ENCODE measurements at places on chromosomes 3 and 15.

DNA sequence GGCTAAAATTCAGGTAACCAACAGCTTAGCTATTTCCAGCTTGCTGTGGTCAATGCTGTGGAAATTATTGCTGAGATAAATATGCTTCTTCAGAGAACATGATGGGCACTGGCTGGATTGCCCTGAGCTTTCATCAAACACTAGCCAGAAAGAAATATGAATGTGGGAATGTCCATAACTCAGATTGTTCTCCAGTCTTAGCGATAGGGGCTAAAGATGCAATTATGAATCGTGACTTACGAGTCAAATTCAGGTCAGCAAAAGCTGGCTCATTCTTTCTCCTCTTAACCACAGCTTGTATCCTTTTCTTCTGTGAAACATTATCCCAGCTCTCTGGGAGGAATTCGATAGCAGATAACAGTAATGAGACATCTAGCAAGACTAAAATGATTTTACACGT lies 307.6 kb downstream of the RYR3 start:
- no peak for DNase-seq

GRCh38 chr15:40695469-40695890 lies 506 bp downstream of the RAD51 start:
- no peak for DNase-seq

GRCh38 chr3:185504636-185505035 lies 5.8 kb upstream of the TMEM41A start:
- no peak for DNase-seq

- DNase-seq, result no peak
These were observed 234.5 kb downstream of the KBTBD8 start for GRCh38 chr3:67232642-67233041.

- DNase-seq, result no peak
These were observed 66.5 kb downstream of the TLE3 start for GRCh38 chr15:70031261-70031660.

DNA sequence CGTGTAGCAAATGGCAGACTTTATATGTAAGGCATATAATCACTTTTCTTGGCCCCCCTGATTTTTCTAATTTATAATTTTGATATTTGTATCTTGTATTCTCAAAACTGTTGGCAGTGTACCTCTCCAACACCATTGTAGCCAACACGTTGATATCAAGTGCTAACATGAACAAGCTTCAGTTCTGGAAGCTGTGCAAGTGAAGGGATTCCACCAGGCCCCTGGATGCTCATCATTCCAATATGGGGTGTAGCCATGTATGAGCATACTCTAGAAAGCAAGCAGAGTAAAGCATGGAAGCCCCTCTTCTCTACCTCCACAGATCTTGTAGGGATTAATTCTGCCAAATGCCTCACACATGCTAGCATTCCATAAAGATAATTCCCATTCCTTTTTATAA lies 211.3 kb downstream of the MYRIP start:
- no peak for DNase-seq

DNA sequence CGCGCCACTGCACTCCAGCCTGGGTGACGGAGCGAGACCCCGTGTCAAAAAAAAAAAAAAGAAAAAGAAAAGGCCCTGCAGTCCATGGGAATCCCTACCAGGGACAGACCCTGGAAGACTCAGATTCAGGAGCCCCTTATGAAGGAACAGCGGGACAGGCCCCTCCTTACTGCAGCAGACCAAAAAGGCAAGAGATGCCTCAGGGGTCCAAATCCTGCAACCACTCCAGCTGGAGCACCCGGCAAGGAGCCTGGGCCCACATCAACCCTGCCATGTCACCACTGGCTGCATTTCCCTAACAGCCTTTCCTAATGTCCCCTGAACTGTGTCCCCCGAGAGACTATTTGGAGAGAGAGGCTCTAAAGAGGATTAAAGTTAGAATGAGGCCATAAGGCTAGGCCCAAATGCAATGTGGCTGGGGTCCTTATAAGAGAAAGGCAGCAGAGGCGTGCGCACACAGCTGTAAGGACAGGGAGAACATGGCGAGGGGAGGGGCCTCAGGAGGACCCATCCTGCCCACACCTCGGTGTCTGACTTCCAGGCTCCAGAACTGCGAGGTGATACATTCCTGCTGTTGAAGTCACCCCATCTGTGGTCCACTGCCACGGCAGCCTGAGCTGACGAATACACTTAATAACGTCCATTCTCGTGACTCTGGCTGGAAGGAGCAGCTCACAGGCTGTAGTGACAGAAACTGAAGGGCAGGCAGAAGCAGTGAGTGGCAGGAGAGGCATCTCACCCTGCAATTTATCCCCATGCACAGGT lies 78.1 kb downstream of the ATP10A start:
- DNase-seq, result no peak

GRCh38 chr3:152267831-152268554 lies 736 bp upstream of the MBNL1 start:
- DNase-seq, result no peak

DNA sequence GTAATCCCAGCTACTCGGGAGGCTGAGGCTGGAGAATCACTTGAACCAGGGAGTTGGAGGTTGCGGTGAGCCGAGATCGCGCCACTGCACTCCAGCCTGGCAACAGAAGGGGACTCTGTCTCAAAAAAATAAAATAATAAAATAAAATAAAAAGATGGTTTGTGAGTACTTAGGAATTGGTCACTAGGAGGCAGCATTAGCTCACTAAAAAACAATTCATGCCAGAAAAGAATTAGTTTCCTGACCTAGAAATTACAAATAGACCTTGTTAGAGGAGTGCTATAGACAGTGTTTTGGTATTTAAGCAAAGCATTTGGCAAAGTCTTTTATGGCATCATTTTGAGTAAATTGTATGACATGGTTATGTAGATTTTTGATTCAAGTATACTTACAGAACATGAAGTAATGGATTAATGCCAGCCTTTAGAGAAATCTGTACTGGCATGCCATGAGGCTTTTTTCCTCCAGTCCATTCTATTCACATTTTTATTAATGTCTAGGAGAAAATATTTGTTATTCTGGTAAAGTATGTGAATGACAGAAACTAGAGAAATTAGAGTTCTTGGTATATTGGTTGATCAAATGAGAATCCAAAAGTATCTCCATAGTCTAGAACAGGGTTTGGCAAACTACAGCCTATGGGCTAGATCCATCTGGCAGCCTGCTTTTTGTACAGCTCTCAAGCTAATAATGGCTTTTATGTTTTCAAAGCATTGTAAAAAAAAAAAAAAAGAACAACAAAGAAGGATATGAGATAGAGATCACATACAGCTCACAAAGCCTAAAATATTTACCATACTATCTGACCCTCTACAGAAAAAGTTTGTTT lies 81.6 kb downstream of the LRRC49 start:
- peak; percentile 42 for DNase-seq

DNA sequence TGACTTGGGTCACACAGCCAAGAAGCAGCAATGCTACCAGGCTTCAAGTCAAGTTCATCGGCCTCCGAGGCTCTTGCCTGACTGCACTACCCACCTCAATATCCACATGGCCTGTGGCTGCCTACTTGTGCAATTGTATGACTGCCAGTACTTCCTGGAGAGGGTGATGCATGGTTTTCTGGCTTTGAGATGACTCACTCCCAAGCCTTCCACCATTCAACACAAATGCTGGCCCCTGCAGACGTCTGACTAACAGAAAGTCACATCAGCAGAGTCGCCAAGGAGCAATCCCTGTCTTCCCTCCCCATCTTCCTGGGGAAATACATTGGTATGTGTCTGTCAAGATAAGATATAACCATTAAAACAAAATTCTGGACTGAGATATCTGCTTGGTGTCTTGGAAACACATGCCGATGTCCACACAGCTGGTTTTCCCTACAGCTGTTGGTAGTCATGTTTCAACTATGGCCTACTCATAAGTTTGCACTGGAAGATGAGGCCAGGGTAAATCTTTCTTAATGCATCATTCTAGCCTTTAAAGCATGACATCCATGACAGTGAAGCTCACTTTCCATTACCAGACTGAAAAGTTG lies 79.6 kb upstream of the SPATA12 start:
- DNase-seq, result no peak

- no peak for DNase-seq
These were observed 277.2 kb upstream of the EPHA6 start for GRCh38 chr3:96537165-96537564.

- DNase-seq, result no peak
These were observed 266.2 kb downstream of the OPA1 start for GRCh38 chr3:193859195-193859594.

DNA sequence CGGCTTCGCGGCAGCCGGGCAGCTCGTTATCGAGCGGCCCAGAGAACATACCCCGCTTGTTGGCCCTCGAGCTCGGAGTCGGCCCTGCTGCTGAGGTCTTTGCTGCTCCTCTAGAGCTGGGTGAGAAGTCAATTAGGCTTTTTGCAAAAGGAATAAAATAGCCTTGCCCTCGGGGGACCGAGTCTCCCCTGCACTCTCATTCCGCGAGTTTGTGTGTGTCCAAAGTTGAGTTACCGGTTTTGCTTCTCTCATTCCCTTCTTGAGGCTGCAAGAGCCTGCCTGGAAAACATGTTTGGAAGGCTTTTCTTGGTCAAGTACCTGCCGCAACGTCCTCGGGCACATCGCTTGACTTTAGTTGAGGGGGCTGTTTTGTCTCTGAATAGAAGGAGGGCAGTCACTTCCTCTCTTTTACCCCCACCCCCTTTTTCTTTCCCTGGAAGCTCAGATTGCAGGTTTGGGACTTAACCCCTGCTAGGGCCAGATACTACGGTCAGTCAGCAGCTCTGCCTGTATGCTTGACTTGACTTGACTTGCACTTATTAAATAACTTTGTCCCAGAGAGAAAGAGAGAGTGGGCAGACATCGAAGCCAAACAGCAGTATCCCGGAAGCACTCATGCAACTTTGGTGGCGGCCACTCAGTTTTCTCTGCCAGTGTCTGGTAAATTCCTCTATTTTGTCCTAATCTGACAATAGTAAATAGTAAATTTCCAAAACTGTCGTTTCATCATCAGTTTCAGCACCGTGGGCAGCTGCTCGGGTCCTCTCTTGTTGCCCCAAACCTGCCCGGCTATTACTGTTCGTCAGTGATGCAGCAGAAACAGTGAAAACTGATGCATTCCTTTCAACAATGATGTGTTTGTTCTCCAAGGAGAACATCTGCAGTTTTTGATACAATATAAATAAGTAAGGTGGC lies 609 bp downstream of the RNF13 start:
- DNase-seq, result peak; percentile 61

GRCh38 chr15:55403531-55403930 lies 4.6 kb downstream of the CCPG1 start:
- DNase-seq, result no peak

DNA sequence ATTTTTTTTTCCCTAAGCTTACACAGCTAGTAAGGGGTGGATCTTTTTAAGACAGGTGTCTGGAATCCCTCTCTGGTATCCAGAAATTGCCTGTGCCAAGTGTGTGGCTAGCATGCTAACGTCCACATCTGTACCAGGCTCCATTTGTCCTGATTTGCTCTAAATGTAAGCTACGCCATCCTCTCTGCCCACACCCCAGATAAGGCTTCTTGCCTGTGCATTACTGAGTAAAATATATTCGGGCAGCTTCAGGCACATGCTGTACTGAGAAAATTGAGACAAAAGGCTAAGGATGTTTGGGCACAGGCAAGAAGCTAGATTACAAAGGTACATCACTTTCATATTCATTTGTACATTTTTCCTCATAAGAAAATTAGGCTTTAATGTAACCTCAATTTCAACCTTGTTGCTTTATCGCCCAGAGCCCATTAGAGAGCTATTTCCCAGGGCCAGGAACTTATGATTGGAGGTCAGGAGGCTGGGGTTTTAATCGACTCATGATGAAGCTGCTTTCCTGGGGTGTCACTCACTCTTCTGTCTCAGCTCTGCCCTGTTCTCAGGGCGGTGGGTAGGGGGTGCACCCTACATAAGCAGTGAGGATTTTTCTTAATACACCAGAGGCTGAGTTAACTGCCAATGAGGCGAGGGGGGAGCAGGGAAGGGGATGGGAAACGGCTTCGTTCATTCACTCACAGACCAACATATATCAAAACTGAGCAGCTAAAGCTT lies 106.3 kb downstream of the RORA start:
- no peak for DNase-seq

- DNase-seq, result no peak
These were observed 10.7 kb downstream of the DET1 start for GRCh38 chr15:88535607-88536313.

GRCh38 chr3:32177702-32178198 lies 60.7 kb upstream of the CMTM8 start:
- DNase-seq, result peak; percentile 70

DNA sequence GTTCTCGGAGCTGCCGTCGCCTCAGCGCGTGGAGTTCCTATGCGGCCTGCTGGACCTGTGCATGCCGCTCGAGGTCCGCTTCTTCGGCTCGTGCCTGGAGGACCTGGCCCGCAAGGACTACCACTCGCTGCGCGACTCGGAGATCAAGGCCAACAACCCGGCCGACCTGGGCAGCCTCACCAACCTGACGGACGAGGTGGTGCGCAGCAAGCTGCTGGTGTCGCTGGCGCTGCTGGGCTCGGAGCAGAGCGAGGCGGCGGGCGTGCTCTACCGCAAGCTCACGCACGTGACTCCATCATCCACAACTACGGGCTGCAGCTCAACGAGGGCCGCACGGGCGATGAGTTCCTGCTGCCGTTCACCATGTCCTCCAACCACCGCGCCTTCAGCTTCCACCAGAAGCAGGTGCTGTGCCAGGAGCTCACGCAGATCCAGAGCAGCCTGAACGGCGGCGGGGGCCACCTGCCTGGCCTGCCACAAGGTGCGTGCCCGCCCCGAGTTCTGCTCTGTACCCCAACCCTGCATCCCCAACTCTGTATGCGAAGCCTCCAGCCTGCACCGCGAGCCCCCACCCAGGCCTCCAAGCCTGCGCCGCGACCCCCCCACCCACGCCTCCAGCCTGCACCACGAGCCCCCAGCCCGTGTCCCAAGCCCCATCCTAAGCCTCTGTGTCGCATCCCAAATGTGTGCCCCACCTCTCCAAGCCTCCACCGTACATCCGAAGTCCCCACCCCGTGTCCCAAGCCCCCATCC lies 178.2 kb downstream of the OR4M2 start:
- DNase-seq, result no peak

GRCh38 chr15:88635318-88635717 lies 3.5 kb upstream of the ISG20 start:
- no peak for DNase-seq
